ENCODE measurements at places on chromosomes 3 and 15.

- DNase-seq, result no peak
Measured at GRCh38 chr15:101378879-101379278, 83.8 kb upstream of the SNRPA1 start.

- no peak for DNase-seq
Measured at GRCh38 chr15:40465939-40466338, 4.8 kb upstream of the CHST14 start.

GRCh38 chr15:64731805-64732151 lies 43.6 kb downstream of the RBPMS2 start:
- DNase-seq, result no peak

GRCh38 chr3:119347036-119347435 lies 52.9 kb downstream of the ARHGAP31 start:
- DNase-seq, result no peak

- no peak for DNase-seq
Measured at GRCh38 chr3:164351131-164351530, 727.2 kb downstream of the SI start.

GRCh38 chr3:4406746-4407568 lies 60.1 kb downstream of the SUMF1 start:
- no peak for DNase-seq

DNA sequence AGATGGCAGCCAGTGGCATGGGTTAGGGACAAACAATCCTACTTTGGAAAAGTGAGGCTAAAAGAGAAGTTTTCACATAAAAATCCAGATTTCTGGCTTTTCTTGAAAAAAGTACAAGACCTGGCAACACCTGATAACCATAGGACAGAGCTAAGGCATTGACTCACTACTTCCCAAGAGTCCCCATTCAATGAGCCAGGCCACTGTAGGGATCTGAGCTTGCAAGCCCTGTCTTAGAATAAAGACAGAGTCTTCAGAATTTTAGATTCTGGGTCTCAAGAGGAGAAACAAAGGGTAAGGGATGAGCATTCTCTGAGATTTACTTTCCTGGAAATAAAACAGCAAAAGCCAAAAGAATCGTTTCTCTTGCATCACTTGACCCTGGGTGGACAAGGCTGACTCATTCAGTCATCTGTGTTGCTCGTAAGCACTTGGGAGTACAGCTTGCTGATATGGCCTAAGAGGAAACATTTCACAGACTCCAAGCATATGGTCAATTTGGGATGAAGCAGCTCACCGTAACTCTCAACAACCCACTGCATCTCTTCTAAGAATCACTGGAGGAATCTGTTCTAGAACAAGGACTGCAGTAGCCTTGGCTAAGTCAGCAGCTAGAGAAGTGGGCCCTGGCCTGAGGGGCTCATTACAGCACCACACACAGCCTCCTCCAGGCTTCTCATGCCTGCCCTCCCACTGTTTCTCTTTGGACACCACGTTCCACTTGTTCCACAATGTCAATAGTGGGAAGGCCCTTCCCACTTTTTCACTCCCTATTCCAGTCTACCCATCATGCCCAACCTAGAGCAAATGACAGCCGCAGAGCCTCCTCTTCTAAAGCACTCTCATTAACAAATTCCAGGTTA lies 86.2 kb downstream of the RFTN1 start:
- peak; percentile 75 for DNase-seq

- no peak for DNase-seq
Measured at GRCh38 chr3:73074781-73075180, 13.3 kb downstream of the EBLN2 start.

GRCh38 chr3:131530388-131530787 lies 27.6 kb upstream of the MRPL3 start:
- no peak for DNase-seq

DNA sequence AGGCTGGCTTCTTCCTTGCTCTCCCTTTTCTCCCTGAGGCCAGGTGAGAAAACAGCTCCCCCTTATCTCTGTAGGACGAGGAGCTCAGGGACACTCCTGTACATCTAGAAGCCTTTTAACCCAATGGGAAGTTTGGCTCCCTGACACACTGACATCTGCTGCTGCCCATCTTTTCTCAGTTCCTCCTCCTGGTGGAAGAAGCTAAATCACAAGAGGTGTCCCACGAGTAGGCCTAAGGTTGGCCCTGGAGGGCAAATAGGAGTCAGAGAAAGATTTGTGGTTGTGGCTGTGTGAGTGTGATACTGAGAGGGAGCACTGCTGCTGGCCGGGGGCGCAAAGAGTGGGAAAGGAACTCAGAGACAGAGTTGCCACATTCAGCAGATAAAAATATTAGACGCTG lies 49.5 kb downstream of the ARHGAP31 start:
- DNase-seq, result no peak

All from hepatic stellate cell (primary cell).